IPS-NIHi11 (cell line): ENCODE measurements at places on chromosomes 5 and 9.

- no peak for DNase-seq
These were observed 1637.8 kb upstream of the C9orf72 start for GRCh38 chr9:29211003-29211579.

GRCh38 chr9:115461280-115461679 lies 343.3 kb upstream of the TNC start:
- no peak for DNase-seq

DNA sequence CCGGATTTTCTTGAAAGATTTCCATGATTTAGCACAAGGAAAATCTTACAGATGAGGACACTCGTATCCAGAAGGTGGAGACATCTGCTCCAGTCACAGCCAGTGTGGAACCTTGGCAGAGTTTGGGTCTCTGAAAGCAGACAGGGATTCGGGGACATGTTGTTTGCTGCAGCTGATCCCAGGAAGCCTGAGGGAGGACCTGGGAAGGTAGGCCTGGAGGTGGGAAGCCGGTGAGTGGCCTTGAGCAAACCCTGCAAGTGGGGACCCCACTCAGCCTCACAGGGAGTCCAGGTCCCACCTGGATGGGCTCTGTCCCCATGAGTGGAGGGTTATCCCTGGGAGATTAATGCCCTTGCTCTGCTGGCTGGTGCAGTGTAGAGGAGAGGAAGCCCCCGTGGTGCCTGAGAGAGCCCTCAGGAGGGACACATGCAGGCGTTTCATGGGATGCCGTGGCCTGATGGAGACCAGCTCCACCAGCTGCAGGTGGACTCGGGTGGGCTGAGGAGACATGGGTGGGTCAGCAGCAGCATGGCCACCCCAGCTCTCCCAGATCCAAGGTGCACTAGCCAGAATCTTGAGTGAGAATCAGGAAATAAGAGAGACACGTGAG lies 7.8 kb downstream of the MRPS2 start:
- no peak for DNase-seq

DNA sequence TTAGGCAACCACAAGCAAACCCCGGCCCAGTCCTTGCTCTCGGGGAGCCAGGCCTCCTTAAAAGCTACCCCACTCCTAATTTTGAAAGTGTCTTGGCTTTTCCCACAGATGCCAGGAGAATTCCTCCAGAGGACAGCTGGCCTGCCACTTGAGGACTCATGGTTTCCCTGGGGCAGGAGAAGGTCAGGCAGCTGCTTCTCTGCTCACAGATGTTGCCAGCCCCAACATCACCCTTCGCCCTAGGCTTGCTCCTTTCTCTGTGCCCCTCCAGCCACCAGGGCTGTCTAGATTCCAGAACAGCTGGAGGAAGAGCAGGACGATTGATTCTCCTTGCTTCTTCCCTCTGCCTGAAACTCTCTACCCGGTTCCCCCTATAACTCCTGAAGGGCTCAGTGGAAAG lies 8.5 kb downstream of the GGTA1 start:
- no peak for DNase-seq

DNA sequence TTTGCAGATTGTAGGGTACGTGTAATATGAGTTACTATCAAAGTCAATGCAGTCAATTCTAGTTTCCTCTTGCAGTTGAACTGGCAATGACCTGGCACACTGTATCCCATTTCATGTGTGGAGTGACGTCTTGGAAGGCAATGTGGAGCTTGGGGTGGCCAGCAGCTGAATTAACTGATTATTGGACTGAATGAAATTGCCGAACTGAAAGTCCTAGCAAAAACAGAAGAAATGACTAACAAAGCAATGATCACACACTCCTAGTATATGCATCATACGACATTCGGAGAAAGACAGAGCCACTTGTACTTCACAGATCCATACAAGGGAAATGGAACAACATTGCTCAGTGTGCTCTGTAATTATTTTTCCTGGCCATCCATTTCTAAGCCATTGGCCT lies 259.1 kb upstream of the DAPK1 start:
- DNase-seq, result no peak

- no peak for DNase-seq
These were observed 73.4 kb downstream of the PHF2 start for GRCh38 chr9:93649610-93650261.

DNA sequence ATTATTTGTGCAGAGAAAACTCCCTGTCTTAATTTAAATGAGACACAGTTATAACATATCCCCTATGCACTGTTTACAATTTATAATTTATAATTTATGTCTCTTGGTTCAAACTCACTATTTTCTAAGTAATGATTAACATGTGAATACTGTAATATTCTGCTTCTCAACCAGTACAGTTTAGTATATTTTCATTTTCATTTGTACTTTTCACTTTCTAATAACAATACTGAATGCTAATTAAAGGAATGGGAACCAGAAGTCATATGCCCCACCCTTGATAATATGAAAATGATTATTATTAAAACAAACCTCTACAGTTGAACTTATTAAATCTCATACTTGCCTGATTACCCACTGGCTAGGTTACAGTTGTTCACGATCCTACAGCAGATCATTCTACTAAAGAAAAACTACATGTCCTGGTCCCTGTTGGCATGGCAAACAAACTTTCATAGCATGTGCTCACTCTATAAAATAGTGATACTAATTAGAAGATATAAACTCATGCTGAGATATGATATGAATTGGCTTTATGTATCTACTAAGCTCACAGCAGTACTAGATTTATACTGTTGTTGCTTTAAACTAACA lies 66.4 kb downstream of the POU5F2 start:
- DNase-seq, result no peak

- no peak for DNase-seq
These were observed 14.1 kb downstream of the CAPSL start for GRCh38 chr5:35924122-35924949.

- no peak for DNase-seq
These were observed 225.5 kb upstream of the ELAVL2 start for GRCh38 chr9:24051587-24051986.

DNA sequence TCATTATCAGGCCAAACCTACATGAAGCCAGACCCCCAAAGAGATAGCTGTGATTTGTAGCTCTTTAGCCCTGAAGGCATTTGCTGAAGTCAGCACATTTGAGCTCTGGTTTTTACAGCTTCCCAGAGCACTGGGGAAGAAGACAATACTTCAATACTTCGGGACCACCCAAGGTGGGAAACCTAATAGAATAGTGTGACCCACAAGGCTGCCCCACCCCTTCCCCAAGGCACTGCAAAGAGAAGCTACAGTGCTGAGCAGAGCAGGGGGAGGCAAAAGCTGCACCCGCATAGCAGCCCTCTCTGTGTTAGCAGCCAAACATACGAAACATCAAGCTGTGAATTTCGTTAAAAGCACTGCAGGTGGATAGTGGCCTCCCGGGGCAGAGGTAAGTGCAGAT lies 87.3 kb downstream of the HSD17B3 start:
- no peak for DNase-seq

DNA sequence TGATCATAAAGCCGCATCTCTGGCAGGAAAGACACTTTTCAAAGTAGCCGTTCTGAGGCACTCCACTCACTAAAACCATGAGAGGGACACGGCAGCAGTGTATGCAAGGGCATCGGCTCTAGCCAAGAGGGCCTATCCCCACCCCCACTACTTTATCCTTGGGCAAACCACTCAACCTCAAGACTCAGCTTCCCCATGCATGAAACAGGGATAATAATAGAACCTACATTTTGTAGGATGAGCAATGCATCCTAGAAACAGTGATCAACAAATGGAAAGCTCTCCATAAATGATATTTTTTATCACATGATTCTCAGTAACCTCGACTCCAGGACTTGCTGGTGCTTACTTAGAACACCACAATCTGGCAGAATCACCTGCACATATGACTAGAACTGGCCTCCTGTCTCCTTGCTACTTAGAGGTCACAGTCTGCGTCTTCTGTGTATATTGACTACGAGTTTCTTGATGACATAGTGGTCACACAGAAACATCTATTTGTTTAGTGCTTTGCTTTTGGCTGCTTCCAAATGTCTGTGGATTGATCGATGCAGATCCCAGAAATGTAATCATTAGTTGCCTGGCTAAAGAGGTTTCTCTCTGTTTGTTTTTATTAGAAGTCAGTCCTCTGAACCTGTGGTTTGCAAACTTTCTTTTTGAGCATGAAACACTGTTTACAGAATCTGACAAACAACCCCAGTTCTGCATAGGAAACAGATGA lies 102.1 kb downstream of the LHFPL2 start:
- DNase-seq, result no peak

GRCh38 chr5:177588413-177588909 lies 3.5 kb upstream of the TMED9 start:
- DNase-seq, result no peak

DNA sequence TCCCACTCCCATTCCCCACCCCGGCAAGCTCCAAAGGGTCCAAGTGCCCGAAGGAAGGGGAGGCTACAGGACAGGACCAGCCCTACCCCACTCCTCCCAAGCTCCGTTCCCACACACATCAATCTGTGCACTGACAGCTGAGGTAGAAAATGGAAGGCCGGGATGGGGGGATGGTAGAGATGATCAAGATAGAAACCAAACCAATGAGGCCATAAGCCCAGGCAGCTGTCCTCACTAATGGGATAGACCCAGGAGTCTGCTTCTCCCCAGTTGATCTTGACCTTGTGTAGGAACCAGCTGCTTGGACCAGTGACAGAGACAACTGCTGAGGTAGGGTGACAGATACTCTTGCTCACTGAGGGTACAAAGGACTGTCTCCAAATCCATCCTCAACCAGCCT lies 38.6 kb downstream of the B4GALT1 start:
- no peak for DNase-seq

DNA sequence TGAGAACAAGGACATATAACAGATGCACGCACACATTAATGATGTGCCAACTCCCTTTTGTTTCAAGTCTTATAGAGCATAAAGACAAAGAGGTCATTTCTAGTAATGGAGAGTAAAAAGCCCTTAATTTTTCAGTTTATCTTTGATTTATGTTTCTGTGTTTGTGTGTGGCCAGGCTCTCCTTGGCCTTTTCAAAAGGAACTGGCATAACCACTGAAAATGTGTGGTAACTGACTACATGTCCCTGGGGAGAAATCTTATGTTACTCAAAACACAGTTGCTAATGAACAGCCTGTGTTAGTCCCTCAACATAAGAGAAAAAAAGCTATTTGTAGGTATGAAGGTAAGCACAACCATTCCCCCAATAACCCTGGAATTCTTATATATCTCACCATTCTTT lies 47.6 kb upstream of the SHOC1 start:
- no peak for DNase-seq

DNA sequence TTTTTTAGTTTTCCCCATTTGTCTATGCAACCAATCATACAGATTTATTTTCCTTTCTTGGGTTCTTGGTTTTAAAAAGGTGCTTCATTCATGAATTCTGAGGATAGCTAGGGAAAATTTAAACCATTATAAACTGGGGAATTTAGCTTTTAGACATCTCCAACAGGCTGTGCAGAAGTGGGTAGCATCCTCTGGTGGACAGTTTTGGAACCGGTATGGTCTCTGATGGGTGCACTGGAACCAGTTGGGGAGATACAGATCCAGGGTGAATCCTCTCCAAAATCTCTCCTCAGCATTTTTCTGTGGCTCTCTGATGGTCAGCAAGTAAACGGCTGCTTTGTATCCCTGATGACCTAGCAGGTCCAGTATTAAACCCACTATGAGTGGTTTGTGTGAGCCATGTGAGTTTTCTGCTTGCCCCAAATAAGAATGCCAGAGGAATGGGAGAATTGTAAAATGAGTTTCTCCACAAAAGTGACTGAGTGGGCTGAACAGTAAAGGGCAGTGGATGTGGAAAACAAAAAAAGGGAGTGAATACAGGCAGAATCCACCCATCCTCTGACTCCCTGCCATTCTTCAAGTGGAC lies 9.1 kb upstream of the DNAJC25 start:
- DNase-seq, result peak; percentile 32

DNA sequence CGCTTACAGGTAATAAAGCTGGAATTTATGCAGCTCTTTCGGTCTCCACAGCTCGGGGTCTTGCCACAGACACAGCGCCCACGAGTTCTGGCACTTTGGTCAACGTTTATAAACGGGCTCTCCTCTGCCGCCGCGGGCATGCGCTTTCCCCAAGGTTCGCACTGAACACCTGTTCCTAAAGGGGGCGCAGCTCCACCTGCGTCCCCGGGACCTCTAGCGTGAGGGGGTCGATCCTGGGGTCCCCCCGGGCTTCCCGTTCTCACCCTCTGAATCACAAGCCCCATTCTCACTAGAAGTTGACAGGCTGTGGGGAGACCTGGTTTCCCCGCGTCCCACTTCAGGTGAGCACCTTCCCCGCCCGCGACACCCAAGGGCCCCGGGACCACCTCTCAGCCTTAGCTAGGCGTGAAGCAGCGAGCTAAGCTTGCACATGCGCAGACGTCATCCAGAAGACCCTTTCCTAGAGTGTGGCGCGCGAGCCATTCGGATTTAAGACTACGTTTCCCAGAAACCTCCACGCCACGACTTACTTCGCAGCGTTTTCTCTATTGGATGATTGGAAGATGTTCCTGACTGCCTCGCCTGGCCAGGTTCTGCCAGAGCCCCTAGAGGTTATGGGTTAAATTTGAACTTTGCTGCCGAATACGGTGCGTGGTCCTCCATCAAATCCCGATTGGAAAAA lies 21.3 kb upstream of the ZNF782 start:
- peak; percentile 93 for DNase-seq

GRCh38 chr9:133116346-133117231 lies 4.5 kb downstream of the RALGDS start:
- DNase-seq, result no peak

DNA sequence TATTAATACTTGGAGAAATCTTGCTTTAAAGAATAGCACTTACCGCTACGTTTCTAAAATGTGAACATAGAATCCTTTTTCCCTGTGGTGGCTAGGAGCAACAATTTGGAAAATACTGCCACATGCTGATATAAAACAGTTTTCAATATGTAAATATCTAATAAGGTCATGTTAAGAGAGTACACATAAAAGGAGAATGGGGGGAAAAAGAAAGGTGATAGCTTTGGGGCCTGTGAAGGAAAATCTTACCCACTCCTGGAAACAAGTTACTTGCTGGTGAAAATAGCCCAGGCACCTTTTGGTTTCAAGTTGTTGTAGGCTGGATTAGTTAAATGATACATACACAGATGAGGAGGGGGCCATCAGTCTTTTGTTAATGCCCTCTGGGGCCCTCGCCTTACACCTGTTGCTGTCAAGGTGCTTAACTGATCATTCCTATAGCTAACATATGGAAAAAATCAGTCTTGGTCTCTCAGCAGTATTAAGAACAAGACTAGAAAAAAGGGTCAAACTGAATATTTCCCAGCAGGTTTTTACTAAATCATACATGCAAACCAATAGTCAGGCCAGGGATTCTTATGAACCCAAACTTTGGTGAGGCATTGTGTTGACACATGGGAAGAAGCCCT lies 24.1 kb downstream of the FYB1 start:
- no peak for DNase-seq

- DNase-seq, result no peak
These were observed 17.4 kb upstream of the TNFAIP8 start for GRCh38 chr5:119338326-119338946.

DNA sequence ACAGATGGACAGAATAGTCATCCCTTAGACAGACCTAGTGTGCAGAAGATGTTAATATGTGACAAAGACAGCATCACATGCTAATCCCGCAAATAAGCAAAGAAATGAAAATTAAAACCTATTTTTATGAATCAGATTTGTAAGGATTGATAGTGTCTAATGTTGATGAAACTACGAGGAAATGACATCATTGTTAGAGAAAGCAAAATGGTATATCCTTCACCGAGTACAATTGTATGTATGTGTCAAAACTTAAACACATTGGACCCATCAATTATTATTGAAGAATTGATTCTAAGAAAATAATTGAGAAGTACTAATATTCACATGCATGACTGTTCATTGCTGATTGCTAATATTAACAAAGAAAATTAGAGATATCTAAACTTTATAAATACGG lies 493.2 kb downstream of the BNC2 start:
- DNase-seq, result no peak
